Stimulated activated CD8-positive, alpha-beta memory T cell treated with anti-CD3 and anti-CD28 coated beads, Interleukin-2, amount 100 ng/mL, for 48 hours (primary cell): ENCODE measurements at places on chromosomes 2 and 18.

DNA sequence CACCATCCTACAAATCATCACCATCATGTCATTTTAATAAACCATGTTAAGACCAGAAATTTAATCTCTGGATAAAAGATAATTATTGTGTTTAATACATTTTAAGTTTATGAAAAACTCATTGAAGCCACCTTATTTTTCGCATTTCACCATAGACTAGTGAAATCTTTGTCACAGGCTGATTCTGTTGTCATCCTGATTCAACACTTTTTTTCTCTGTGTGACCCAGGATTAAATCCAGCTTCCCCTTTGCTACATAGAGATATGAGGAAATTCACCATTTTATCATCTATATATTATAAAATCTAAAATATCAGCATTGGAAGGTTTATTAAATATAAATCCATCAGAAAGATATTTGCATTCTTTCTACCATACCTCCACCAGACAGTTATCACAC, 29.2 kb upstream of the MRO start:
- DNase-seq = no peak

GRCh38 chr18:23230686-23231085, 95.4 kb downstream of the CABLES1 start:
- DNase-seq = no peak

- no peak for DNase-seq
Observed at GRCh38 chr2:202314116-202314515, 48.6 kb downstream of the NOP58 start.

DNA sequence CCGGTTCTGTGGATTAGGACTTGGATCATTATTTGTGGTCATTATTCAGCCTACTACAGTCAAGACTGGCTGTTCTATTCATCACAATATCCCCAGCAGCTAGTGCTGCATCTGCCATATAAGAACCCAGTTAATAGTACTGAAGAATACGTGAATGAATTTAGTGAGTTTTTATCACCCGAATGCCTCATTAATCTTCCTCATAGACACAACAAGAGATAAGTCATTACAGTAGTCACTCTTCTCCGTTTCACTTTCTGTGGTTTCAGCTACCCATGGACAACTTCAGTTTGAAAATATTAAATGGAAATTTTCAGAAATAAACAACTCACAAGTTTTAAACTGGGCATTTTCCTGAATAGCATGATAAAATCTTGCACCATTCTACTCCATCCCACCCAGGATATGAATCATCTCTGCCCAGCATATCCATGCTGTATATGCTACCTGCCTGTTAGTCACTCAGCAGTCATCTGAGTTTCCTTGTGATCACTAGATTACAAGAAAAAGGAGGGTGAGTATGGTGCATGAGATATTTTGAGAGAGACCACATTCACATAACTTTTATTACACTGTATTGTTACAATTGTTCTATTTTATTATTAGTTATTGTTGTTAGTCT, 363.7 kb upstream of the CHAC2 start:
- DNase-seq = no peak

DNA sequence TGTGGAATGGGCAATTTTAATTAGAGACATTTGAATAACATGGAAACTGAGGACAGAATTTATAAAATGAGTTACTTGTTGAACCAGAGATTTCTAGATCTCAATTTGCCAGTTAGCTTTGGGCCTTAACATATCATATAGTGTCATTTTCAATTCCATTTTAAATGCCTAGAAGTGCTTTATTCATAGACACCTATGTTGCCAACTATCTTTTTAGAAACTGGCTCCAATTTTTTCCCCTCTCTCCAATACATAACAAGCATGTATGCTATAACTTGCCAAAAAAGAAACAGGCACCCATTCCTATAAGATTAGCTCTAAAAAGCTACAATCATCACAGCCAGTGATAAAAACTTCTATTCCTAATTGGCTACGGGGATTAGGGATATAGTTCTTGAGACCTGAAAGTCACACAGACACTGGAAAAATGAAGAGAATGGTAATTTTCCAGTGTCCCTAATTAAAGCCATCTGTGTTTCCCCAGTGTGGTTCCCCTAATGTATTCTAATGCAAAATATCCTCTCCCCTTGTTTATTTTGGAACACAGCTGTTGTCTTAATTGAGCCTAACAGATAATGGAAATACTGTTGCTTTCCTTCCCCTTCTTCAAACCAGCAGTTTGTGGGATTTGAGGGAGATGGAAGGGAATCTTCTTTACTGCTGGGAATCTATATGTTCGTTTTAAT, 205.5 kb upstream of the FSHR start:
- DNase-seq = no peak
